ENCODE measurements at places on chromosomes 7 and 10.

GRCh38 chr7:140901941-140902302, 22.8 kb downstream of the BRAF start:
- DNase-seq: no peak

DNA sequence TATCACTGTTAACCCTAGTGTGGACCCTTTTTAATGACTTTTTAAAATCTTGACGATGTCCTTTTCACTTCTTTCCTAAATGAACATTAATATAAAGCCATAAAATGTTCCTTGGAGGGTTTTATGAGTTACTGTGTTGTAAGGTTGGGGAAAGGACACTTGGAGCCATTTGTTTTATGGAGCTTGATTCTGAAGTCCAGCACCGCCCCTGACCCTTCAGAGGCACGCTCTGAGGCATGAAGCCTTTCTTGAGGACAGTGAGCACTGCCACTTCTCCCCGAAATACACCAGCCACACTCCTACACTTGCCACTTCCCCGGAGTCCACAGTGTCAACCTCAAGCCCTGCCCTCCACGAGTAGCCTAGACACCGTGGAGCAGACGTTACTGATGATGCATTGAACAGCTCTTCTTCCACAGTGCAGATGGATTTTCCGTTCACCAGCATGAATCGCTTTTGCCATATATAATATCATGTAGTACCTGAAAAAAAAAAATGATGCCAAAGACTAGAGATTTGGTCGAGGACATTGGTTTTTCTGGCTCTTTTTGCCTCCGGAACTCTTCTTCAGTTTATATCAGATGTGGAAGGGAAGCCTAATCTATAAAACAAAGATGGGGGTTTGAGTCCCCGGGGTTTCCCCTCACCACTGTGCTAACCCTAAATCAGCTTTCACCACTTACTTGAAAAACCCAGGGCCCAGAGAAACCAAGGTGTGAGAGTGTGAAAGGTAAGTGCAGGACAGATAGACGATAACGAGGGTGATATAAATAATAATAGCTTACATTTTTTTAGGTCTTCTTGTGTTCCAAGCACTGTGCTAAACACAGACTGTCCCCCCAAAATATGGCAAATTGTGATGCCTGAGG, 652.6 kb upstream of the GALNT17 start:
- DNase-seq: no peak

- no peak for DNase-seq
These were observed 21.0 kb downstream of the OPTN start for GRCh38 chr10:13120786-13121499.

- DNase-seq: no peak
These were observed 29.8 kb downstream of the RSU1 start for GRCh38 chr10:16787361-16787791.

DNA sequence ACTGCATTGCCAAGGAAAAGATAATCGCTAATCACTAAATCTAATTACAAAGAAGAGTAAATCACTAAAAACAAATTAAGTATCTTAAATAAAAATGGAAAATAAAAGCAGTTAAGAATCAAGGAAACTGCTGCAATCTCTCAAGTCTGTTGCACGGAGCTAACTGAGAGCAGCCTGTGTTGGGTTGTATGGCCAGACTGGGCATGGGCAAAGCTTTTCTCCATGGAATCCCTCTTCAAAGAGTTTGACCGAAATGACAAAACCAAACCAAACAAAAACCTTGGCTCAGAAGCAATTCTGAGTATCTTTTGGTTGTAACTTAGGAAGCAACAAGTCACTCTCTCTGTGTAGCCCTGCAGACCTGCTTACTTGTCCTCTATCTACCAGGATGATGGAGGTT, 78.8 kb downstream of the CELF2 start:
- DNase-seq: no peak

DNA sequence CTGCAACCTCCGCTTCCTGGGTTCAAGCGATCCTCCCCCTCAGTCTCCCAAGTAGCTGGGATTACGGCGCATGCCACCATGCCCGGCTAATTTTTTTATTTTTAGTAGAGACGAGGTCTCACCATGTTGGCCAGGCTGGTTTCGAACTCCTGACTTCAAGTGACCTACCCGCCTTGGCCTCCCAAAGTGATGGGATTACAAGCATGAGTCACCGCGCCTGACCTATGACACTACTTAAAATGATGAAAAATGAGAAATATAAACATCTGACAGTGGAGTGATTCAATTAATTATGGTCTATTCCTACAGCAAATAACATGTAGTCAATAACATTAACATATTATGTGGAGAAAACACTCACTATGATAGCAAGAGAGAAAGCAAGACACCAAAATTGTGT, 2.2 kb downstream of the BRAT1 start:
- DNase-seq: no peak

Data from dermis blood vessel endothelial cell (primary cell).